ENCODE measurements at places on chromosomes 3 and 15. TPM values are rescaled to one million over a fixed set of nuclear protein-coding genes. Genes with fewer than 3 reads are reported as not detected.

Gene SPINK8
- total RNA-seq = not detected

Gene DPPA4
- 87.7 TPM for total RNA-seq

Gene TEX9
- total RNA-seq = 22.8 TPM

Gene OR5K2
- total RNA-seq = not detected

Gene SLC22A14
- 0.20 TPM for total RNA-seq

Gene KIF7
- total RNA-seq = 26.6 TPM

Gene TBCCD1
- 12.4 TPM for total RNA-seq

Gene ANKUB1
- total RNA-seq = not detected

DNA sequence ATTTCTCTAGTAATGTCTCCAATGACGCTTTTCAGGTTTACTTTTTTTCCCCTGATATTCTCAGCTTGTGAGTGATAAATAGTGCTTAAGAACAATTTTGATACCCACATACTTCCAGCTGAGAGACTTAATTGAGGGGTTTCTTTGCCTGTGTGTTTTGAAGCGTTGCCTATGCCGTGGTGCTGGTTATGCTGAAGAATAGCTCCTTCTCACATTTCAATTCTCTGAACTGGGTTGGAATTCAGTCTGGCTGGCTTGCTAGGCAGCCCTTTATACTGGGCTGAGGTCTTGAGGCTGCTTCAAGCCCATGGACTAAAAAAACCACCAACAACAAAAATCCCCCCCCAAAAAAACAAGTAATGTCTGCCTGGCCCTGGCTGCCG, 87.4 kb downstream of the CHST2 start:
- no peak for DNase-seq

- no peak for DNase-seq
Measured at GRCh38 chr15:31477301-31477700, 150.7 kb downstream of the KLF13 start.

DNA sequence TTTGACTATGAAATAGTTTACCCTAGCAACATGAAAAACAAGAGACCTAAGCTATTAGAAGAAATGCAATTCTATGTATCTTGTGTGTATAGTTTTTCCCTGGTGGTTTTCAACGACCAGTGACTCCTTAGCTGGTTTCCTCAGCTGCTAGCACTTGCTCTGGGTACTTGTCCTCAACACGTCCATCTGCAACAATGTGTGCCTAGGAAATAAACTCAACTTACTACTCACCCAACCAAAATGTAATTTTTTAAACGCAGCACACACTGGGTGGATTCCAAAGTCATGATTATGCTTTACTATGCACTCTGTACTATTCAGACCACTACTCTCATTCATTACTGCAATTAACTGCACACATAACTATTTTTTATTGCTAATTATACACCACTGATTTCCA, 31.0 kb downstream of the CPA3 start:
- no peak for DNase-seq

GRCh38 chr3:166405465-166405864, 568.2 kb upstream of the BCHE start:
- no peak for DNase-seq

DNA sequence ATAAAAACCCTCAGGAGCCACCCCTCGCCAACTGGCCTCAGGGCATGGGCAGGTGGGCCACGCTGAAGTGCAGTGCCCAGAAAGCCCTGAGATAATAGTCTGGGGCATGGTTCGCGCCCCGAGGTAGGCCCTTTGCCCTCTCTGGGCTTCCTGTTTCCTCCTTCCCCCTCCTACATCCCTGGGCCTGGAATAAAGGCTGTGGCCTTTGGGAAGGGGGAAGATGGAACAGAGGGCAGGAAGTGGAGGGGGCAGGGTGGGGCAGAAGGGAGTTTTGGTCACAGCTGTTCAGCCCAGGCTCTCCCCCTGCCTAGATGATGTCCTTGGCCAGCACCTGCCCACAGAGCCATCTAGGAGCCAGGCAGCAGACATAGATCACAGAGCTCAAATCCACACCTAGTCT, 11.3 kb downstream of the CSRNP1 start:
- no peak for DNase-seq

- DNase-seq = no peak
Measured at GRCh38 chr3:184593220-184593927, 31.8 kb downstream of the EPHB3 start.

DNA sequence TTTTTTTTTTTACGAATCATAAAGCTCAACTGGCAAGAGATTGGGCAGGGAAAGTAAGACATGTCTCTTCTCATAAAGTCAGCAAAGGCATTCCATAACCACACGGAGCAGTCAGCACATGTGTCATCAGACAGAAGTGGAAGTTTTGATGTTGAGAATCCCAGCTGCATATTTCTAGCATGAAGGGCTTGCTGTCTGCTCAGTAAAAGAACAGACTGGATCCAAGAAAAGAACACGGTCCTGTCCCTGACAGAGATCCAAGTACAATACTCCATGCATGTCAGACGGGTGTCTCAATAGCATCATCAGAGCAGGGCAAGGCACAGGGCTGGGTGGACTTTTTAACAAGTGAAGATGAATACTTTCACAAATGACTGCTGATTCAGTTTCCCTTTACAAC, 38.2 kb downstream of the ABI3BP start:
- no peak for DNase-seq

DNA sequence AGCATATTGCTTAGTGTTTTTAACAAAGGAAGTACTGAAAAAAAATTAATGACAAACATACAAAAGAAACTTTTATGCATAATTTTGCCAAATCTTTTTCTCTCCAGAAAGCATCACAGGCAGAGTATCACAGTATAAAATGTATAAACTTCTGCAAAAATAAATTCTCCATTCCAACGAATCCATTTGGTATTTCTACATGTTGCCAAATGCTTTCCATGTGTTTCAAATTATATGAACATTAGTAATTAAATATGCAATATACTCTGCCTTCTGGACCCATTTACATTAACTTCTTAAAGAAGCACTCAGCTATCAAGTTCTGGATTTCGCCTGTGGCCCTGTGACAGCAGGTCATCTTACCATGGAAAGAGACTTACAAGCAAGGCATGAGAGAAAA, 189.1 kb upstream of the ALCAM start:
- DNase-seq = no peak

GRCh38 chr15:75659928-75660645, 12.4 kb downstream of the SNX33 start:
- no peak for DNase-seq

DNA sequence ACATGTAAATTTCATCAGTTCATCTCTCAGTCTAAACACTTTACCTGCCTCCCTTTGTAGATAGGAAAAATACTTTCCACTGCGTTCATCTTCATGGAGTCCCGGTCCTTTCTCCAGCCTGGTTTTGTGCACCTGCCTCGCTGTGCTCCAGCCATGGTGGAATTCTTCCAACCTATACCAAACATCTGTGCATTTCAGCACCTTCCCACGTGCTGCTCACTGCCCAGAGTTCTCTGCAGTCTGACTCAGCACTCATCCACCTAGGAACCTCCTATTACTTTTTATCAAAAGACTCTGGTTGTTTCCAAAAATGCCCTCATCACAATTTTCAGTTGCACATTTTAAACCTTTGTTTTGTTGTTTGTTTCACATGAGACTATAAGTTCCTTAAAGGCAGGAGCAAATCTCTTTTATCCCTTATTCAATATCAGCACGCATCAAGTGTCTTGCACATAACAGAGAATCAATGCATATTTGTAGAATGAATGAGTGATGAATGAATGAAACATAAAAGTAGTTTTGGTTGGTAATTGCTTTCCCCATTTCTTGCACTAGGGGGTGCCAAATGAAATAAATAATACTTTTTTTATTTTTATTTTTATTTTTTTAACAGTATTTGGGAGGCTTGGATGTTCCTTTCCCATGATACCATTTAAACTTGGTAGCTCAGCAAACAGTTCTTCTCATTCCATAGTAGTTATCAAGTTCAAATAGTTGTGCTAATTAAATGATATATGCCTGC, 30.2 kb upstream of the ADAMTS9 start:
- DNase-seq = no peak

DNA sequence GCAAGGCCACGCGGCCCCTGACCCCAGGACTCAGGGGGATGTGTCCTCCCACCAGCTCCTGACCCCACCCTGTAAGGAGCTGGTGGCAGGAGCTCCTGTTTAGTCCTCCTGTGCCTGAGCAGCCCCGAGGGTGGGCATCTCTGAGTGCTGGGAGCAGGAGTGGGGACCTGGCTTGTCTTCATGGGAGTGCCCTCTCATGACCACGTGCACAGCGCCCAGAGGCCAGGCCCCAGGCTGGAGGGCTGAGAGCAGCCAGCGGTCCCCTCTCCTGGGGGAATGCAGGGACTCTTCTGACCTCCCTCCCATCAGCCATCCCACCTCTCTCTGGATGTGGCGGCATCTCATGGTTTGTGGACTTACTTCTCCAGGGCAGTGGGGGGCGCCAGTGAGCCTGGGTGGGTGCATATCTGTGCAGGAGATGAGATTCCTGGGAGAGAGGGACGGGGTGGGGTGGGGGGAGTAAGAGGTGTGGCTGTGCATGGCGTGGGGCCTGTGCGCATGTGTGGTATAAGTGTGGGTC, 205.6 kb downstream of the TBC1D2B start:
- DNase-seq = no peak

GRCh38 chr15:61182946-61183345, 46.2 kb downstream of the RORA start:
- no peak for DNase-seq

GRCh38 chr15:81896356-81896755, 149.5 kb downstream of the MEX3B start:
- DNase-seq = no peak

- DNase-seq = no peak
Measured at GRCh38 chr3:58035524-58036255, 27.5 kb downstream of the FLNB start.

DNA sequence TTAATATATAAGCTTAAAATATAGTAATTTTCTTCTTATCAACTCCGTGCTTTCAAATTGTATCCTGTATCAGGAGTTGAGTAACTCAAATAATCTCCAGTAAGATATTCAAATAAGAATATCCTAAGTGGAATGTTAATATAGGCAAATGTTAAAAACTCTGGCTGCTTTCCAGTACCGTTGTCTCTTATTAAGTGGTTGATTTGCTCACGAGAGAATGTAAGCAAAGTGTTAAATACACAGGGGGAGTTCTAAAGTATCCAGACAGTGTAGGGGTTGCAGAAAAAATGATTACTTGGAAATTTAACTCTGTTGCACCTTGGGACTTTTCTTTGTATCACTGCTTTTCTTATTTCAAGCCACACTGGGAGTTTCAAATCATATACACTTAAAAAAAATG, 478.9 kb upstream of the TBL1XR1 start:
- no peak for DNase-seq

DNA sequence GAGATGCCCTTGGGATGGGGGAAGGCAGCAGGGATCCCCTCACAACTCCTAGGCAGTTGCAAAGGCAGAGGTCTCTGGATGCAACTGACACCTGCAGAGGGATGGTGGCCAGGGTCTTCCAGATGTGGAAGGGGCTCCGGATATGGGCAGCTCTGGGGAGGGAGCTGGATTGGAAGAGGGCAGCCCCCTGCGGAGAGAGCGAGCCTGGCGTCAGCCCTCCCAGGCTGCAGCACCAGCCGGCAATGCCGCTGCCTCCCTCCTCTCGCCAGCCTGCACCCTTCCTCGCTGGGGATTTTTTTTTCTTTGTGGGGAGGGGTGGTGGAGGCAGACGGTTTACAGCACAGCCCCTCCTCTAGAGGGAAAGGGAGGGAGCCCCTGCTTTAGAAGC, 1.6 kb downstream of the INSYN1 start:
- DNase-seq = no peak

DNA sequence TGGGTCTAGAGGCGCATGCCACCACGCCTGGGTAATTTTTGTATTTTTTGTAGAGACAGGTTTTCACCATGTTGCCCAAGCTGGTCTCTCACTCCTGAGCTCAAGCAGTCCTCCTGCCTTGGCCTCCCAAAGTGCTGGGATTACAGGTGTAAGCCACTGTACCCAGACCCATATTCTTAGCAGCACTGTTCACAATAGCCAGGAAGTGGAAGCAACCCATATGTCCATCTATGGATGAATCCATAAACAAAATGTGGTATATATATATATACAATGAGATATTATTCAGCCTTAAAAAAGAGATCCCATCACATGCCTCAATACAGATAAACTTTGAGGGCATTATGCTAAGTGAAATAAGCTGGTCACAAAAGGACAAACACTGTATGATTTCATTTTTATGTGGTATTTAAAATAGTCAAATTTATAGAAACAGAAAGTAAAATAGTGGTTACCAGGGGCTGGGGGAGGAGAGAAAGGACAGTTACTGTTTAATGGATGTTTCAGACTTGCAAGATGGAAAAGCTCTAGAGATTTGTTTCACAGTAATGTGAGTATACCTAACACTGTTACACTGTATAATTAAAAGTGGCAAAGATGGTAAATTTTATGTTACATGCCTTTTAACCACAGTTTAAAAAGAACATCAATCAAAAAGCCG, 35.7 kb upstream of the GRAMD1C start:
- no peak for DNase-seq

- no peak for DNase-seq
Measured at GRCh38 chr3:192901435-192901834, 16.2 kb downstream of the MB21D2 start.
